GM12892 (cell line): ENCODE measurements at places on chromosomes 13 and 19.

GRCh38 chr13:45439781-45440462 is 21.7 kb upstream of the SLC25A30 start:
- no peak for DNase-seq

GRCh38 chr19:40702337-40703012 is 12.0 kb upstream of the NUMBL start:
- DNase-seq = no peak

DNA sequence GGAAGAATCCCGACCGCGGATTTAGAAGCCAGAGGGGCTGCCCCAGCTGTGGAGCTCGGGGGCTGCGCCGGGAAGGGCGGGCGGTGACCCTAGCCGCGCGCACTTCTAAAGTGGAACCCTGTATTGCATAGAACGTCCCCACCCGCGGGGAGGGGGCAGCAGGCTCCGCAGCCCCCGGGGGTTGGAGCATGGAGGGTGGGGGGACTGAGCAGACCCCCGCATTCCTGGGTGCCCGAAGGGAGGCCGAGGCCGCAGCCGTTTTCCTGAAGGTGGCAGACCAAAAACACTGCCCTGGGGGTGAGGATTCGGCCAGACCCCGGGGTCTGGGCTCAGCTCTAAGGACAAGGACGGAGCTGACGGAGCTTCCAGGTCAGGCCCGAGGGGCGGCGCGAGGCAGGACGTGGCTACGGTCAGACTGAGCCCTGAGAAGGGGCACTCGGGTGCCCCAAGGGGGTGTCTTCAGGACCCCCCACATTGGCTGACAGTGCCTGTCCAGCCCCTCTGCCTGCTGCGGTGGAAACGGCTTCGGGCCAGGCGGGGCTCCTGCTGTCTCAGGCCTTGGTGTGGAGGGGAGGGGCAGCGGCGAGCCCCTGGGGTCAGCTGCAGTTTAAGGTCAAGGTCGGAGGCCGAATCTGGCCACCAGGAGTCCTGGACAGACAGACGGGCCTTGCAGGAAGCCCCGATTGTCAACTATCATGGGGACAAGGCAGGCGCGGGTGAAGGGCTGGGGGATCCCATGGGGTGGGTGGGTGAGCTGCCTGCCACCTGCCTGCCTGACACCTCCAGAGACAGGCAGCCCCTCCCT is 12.6 kb downstream of the MKNK2 start:
- DNase-seq = no peak

- no peak for DNase-seq
Measured at GRCh38 chr13:70284371-70284770, 176.1 kb upstream of the KLHL1 start.

DNA sequence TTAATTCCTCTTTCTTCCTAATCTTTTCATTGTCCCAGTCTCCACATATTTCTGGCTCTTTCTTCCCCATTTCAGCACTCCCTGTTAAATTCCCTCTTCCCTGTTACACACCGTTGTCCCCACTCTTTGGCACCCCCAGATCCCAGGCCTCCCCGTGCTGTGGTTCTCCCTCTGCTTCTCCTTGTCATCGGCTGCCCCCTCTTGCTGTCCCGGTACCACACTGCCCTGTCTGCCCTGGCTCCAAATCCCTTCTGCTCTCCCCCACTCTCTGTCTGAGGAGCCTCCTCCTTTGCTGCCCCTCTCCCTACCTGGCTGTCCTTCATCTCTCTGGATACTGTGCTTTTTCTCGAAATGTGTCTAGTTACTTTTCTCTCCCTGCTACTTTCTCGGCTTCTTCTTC is 983 bp downstream of the ZNF415 start:
- no peak for DNase-seq

DNA sequence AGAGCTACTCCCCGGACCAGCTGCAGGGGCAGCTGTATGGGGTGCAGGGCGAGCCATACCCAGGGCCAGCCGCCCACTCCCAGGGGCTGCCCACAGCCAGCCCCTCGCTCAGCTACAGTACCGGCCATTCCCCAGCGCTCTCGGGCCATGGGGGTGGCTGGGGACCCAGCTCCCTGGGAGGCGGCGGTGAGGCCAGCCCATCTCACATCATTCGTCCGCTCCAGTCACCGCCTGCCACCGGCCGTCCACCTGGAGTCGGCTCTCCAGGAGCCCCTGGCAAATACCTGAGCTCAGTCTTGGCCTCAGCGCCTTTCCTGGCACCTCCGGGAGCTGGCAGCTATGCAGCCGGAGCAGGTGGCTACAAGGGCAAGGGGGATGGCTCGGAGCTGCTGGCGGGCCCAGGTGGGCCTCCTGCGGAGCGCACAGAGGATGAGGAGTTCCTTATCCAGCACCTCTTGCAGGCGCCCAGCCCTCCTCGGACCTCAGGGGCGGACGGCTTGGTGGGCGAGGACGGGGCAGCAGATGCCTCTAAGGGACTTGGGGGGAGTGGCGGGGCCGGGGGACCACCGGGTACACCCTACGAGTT is 4.9 kb downstream of the PRR12 start:
- no peak for DNase-seq

GRCh38 chr19:12450844-12451243 is 10.0 kb upstream of the ZNF443 start:
- DNase-seq = no peak

- no peak for DNase-seq
Measured at GRCh38 chr19:13989487-13989886, 16.6 kb downstream of the RFX1 start.

- DNase-seq = no peak
Measured at GRCh38 chr19:8397746-8398310, 7.7 kb downstream of the RAB11B start.

DNA sequence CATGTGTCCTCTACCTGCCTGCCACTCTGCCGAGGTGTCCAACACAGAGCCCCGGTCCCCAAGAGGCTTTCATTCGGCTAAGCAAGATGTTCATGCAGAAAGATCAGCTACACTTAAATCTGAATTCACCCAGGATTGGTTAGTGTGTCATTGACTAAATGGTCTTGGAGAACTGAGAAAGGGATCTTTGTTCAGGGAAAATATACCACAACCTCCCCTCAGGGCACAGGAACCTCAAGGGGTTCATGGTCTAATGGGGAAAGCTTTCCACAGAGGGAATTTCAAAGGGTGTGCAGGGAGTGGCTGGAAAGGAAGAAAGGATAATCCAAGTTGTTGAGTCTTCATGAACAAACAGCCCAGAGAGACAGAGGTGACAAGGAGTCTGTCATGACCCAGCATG is 14.4 kb upstream of the POP4 start:
- no peak for DNase-seq

GRCh38 chr13:77896536-77896935 is 22.1 kb downstream of the EDNRB start:
- no peak for DNase-seq

DNA sequence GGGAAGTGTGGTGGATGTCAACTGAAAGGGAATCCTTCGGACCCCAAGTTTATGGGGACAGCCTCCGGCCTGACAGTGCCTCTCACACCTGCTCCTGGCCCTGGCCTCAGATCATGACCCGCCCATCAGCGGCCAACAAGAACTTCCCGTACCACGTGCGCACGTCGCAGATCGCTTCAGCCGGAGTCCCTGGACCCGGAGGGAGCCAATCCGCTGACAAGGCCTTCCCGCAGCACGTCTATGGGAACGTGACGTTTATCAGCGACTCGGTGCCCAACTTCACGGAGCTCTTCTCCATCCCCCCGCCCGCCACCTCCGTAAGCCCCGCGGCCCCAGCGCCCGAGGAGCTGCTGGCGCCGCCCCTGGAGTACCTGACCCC is 2.0 kb upstream of the MEGF8 start:
- no peak for DNase-seq

- DNase-seq = no peak
Measured at GRCh38 chr13:43551897-43552456, 234.8 kb downstream of the ENOX1 start.

- DNase-seq = no peak
Measured at GRCh38 chr19:31105761-31106160, 243.5 kb downstream of the TSHZ3 start.
